ENCODE measurements at places on chromosomes 16 and 17. TPM values are rescaled to one million over a fixed set of nuclear protein-coding genes. Genes with fewer than 3 reads are reported as not detected.

The OTOP3 gene
- not detected for total RNA-seq

The C17orf50 gene
- total RNA-seq = not detected

DNA sequence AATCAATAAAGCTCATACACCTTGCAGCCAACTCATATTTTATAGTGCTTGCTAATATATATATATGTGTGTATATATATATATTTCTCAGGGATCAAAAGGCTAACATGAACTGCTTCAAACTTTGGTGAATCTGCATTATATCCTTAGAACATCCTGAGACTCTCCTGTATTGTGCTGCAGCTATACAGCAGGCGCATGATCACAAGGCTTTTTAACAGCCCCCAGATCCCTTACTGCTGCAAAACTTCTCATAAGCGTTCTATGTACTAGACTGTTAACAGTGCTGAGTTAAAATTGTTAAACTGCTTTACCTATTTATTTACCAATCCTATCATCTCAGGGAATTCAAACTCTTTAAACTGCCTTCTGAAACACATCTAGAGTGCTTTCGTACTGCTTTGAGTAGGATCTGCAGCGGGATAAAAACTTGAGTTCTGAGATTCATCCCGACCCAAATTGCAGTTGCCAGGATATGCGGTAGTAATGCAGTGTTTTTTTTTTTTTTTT lies 1.3 kb downstream of the GPATCH8 start:
- no peak for DNase-seq

The CCL2 gene
- 33.4 TPM for total RNA-seq

The PIK3R5 gene
- total RNA-seq = 2.8 TPM

DNA sequence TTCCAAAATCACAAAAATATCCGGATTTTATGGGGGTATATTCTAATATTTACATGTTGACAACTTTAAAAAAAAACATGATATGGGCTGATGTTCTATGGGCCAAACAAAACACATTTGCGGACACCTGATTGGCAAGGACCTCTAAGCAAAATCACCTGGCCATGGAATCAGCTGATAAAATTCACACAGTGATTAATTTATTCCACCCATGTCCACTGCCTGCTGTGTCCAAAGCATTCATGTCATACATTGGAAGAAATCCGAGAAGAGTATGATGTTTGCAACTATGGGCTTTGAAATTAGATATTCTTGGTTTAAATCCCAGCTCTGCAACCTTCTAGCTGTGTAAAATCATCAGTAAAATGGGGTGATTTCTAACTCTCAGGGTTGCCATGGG lies 538.7 kb downstream of the HAPSTR1 start:
- no peak for DNase-seq

DNA sequence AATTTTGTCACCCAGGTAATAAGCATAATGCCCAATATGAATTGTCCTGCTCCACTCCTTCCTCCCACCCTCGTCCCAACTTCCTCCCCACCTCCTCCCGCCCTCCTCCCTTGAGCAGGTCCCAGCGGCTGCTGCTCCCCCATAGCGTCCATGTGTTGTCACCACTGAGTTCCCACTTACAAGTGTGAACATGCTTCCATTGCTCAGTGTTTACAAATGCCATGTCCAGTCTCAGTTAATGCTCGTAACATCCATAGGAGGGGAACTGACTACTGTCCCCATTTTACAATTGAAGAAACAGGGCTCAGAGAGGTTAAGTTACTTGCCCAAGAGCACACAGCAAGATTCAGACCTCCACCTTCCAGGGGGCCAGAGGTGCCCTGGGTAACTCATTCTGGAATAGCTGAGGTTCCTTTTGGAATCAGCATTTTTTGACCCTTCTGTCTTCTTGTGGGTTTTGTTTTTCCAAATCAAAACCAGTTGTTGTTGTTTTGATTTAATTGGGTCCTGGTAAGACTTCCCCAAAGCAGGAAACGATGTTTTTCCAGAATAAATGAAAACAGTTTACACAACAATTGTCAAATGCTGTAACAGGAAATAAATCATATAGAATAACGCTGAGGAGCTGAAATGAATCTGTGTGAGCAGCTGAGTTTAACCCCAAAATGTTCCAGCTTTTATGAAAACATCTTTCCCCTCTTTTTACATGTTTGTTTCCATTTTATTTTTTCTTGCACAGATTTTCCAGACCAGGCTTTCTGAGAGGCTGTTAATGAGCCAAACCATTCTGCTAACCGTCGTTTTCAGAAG lies 73.9 kb downstream of the ZDHHC7 start:
- DNase-seq = peak; percentile 13

GRCh38 chr17:13337151-13337550 lies 264.6 kb downstream of the HS3ST3A1 start:
- DNase-seq = no peak

GRCh38 chr17:80236911-80237310 lies 16.7 kb downstream of the SLC26A11 start:
- peak; percentile 57 for DNase-seq
